ENCODE measurements at places on chromosomes 5 and 9.

DNA sequence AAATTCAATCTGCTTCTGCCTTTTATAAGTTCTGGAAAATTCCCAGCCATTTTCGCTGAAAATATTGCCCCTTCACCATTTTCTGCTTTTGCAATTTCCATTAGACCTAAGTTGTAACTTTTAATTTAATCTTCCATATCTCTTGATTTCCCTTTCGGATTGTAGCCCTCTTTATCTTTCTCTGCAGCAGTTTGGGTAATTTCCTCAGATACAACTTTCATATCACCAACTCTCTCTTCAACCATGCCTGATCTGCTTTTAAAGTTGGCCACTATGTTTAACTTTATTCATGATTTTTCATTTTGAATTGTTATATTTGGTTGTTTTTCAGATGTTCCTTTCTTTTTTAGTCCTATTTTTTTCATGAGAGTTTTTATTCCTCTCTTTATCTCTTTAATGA, 157.0 kb upstream of the VLDLR start:
- no peak for DNase-seq

GRCh38 chr5:149863176-149863575, 81.4 kb downstream of the PDE6A start:
- no peak for DNase-seq

- no peak for DNase-seq
Observed at GRCh38 chr5:1201327-1202025, at the start of gene SLC6A19. Gene SLC6A19, plus strand, starts transcription at chr5:1201595. Its CDS starts 56 bp downstream, at chr5:1201651.

DNA sequence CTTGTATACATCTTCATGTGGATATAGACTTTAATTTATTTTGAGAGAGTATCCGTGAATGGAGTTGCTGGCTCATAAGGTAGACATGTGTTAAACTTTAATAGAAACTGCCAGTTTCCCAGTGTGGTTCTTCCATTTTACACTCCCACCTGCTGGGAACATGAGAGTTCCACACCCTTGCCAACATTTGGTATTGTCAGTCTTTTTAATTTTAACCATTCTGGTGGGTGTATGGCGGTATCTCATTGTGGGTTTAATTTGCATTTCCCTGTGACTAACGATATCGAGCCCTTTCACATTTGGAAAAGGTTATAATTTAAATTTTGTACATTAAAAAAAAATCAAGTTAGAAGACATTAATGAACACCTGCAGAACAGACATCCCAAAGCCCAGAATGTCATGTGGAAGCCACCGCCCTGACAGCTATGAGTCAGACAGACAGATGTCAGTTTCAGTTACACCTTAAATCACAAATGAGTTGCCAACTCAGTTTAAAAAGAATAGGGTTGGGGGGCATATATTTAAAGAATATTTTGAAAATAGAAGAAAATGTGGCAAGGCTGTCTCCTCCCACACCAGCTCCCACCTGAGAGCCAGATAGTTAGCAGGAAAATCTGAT, 36.9 kb downstream of the ANKRD33B start:
- no peak for DNase-seq

DNA sequence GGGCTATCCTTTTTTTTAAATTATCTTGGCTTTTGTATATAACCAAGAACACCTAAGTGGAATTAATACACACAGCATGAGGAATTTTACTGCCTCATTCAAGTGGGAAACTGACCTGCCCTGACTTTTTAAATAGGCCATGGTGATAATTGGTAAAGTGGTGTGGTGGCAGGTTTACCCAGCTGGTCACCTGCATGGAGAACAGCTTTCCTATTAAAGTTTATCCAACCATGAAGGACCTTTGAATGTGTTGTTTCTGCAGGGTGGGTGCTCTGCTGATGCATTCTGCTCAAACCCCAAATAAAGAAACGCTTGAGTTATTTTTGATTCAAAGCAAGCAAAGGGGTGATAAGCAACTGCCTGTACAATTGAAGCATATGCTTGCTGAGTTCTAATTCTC, 261.0 kb upstream of the GRIN3A start:
- DNase-seq = no peak

GRCh38 chr5:176530983-176531901, 6.0 kb downstream of the RNF44 start:
- DNase-seq = no peak

DNA sequence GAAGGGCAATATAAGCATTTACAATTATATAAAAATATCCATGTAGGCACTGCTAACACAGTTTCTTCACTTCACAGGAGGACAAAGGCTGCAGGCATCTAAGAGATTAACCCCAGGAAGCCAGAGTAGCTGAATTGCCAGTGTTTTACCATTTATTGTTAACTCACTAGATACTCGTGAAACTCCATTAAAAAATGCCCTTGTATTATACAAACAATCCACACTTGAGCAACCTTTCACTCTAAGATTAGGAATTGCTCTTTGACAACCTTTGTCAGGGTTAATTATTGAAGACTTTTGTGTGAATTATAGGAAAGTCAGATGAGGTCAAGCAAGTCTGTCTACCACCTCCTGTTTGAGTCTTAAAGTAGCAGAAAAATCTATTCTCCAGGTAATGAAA, 317.8 kb downstream of the ADGRV1 start:
- no peak for DNase-seq

DNA sequence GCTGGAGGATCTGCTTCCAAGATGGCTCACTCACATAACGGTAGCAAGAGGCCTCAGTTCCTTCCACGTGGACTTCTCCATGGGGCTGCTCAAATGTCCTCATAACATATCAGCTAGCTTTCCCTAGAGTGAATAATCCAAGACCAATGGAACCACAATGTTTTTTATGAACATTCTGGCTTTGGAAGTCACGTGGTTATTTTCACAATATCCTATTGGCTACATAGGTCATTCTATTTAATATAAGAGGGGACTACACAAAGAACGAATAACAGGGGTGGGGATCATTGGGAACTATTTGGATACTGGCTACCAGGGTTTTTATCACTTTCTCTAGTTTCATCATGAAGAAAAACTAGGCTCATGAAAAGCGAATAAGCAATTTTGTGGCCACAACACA, 81.4 kb downstream of the ZNF622 start:
- DNase-seq = no peak

- no peak for DNase-seq
Observed at GRCh38 chr5:84274585-84275468, 109.9 kb downstream of the EDIL3 start.

DNA sequence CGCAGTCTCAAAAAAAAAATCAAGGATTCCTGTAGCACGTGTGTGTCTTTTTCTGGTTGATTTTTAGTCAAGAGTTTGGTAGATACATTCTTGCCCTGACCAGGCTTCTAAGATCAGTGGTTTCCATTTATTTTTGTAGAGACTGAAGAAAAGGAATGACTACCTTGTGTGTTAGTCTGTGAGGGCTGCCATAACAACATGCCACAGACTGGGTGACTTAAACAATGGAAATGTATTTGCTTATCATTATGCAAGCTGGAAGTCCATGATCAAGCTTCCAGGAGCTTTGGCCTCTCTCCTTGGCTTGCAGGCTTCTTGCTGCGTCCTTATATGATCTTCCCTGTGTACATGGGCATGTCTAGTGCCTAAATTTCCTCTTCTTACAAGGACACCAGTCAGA, 127.0 kb downstream of the CCDC192 start:
- DNase-seq = no peak

DNA sequence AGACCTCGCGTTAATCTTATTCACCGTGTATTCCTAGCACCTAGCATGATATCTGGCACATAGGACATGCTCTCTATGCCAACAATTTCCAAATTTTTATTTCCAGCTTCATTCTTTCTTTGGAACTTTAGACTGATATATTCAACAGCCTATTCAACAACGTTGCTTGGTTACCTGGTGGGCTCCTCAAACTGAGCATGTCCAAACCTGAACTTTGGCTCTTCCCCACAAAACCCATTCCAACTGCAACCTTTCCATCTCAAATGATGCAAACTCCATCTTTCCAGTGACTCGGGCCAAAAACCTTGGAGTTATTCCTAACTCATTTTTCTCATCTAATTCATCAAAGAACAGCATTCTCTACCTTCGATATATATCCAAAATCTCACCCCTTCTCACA, 525.2 kb downstream of the AGTPBP1 start:
- no peak for DNase-seq

DNA sequence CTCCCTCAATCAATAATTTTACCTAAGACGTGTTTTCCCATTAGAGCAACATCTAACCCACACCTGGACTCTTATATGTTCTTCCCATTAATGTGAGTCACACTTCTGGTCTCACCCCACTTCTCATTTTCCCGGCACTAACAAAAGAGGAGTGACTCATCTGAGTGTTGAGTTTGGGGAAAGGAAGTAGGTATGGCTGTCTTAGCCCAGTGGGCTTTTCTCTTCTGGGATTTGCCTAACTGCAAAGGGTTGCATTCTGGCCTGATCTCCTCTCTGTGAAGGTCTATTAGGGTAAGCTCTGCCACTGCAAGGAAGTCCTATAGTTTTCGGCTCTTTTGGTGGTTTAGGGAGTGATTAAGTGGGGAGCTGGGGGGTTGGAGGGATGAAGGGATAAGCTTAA, 195.6 kb downstream of the KIAA0825 start:
- DNase-seq = no peak

DNA sequence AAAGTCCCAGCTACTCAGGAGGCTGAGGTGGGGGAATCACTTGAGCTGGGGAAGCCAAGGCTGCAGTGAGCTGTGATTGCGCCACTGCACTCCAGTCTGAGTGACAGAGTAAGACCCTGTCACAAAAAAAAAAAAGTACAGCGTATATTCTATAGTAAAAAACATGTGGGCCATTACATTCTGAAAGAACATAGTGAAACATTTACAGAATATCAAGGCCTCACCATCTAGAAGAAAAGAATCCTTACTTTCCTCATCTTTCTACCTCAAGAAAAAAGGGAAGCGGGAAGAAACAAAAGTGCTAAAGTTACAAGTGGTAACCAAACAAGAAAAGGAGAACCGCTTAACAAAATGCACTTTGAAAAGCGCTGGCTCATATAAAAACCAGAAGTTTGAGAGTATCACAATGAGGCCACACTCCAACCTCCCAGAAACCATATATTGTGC, 5.7 kb upstream of the SYK start:
- no peak for DNase-seq

DNA sequence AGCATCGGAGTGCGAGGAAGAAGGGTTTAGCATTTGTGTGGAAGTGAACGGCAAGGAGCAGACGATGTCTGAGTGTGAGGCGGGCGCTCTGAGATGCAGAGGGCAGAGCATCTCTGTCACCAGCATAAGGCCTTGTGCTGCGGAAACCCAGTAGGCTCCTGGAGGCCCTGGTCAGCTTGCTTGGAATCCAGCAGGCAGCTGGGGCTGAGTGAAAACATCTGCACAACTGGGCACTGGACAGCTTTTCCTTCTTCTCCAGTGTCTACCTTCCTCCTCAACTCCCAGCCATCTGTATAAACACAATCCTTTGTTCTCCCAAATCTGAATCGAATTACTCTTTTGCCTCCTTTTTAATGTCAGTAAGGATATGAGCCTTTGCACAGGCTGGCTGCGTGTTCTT, 72.1 kb downstream of the C7 start:
- DNase-seq = no peak

GRCh38 chr5:81400375-81400774, 6.4 kb upstream of the ACOT12 start:
- no peak for DNase-seq

- no peak for DNase-seq
Observed at GRCh38 chr9:27499451-27499850, 24.6 kb upstream of the IFNK start.

GRCh38 chr9:126700296-126700695, 86.6 kb downstream of the LMX1B start:
- DNase-seq = peak; percentile 16

DNA sequence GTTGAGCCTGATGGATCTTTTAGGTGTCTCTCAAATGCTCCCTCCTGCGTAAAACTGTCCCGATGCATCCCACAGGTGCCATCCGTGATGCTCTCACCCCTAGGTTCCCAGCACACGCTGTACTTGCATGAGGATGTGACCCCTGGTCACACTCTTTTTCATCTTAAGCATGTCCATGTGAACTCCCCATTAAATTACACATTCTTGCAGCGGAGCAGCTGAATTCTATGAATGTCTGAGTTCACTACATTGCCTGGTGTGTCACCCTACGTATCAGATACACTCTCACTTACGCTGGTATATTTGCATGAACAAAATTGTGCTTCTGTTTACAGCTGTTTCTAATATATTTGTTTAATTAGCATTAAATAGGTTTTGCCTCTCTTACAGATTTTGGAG, 105.3 kb upstream of the RETREG1 start:
- DNase-seq = no peak

- no peak for DNase-seq
Observed at GRCh38 chr5:135465391-135466122, 13.4 kb upstream of the TIFAB start.

DNA sequence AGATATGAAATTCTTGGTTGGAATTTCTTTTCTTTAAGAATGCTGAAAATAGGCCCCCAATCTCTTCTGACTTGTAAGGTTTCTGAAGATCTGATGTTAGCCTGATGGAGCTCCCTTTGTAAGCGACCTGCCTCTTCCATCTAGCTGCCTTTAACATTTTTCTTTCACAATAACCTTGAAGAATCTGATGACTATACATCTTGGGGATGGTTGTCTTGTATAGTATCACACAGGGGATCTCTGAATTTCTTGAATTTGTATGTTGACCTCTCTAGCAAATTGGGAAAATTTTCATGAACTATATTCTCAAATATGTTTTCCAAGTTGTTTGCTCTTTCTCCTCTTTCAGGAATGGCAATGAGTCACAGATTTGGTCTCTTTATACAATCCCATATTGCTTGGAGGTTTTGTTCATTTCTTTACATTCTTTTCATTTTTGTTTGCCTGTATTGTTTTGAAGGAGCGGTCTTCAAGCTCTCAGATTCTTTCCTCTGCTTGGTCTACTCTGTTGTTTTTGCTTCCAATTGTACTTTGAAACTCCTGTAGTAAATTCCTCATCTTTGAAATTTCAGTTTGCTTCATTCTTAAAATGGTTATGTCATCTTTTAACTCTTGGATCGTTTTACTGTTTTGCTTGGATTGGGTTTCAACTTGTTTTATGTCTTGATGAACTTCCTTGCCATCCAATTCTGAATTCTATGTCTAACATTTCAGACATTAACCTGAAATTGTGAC, 245.2 kb upstream of the TARS1 start:
- no peak for DNase-seq

- DNase-seq = no peak
Observed at GRCh38 chr9:135019224-135019623, 68.2 kb upstream of the OLFM1 start.

- no peak for DNase-seq
Observed at GRCh38 chr5:176712546-176713304, 65.4 kb downstream of the TSPAN17 start.
